Foreskin keratinocyte (primary cell): ENCODE measurements at places on chromosomes 12 and 14.

DNA sequence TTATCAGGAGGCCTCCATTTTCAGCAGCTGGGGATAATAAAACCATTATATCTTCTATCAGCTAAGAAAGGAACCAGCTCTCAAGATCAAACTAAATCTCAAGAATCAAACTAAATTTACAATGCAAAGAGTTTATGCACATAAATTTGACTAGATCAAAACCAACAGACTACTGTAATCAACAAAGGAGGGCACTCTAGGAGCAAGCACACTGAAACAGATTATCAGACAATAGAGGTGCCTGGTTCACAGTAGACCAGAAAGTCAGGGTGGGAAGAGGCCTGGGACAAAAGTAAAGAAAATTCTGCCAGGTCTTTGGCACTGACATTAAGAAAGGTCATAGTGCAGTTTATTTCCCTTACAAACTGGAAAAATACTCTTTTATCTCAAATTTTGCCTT, 61.0 kb downstream of the HECTD4 start:
- DNase-seq = no peak

- DNase-seq = no peak
Measured at GRCh38 chr12:12294215-12295005, 27.6 kb upstream of the LRP6 start.

DNA sequence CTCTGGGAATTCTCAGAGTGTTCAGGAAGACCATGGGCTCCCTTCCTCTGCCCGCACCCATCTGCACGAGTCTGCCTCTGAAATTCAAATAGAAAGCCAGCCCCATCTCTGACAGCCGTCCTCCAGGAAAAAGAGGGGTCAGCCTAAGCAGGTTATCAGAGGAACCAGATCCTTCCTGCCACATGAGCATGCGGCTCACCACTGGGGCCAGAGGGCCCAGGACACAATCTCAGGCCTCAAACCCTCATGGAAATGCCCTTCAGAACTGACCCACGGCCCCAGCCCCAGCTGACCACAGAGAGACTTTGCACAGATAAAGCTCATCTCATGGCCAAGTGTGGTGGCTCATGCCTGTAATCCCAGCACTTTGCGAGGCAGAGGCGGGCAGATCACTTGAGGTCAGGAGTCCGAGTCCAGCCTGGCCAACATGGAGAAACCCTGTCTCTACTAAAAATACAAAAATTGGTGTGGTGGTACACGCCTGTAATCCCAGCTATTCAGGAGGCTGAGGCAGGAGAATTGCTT, 23.2 kb downstream of the PXN start:
- no peak for DNase-seq

DNA sequence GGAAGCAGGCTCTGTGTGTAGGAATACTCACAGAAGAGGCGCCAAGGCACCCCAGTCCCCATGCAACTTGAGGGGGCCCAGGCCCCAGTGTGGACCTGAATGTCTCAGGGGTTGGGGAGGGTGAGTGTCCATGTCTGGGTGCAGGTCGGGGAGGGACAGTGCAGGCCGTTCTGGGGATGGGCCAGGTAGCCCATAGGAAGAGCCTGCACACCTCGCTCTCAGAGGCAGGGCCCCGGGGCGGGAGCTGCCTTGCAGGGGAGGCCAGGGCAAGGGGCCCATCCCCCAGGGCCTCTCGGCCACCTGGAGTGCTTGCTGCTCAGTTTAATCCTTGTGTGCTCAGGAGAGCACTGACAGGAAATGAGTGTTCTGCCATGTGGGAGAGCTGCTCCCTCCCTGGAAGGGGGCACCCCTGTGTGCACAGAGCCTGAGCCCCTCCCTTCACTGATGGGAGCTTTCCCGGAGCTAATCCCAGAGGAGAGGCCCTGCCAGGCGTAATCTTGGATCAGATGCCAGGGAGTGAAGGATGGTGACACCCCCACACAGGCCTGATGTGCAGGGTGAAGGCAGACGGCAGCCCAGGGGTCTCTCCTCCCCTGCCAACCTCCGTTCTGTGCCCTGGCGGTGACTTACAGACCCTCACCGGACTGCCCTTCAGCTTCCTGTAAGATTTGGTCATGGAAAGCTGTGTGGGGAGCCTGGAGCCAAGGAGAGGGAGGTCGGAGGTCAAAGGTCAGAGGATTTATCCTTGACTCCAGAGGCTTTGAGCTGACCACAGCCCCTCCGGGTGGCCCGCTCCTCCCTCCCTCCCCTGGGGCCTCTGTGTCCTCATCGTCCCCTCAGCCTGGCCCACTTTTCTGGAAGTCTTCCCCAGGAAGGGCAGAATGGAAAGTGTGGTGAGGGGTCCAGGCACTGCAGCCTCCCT, 24.4 kb upstream of the FBRSL1 start:
- DNase-seq = no peak
